ENCODE measurements at places on chromosomes 7 and 10.

GRCh38 chr7:90706072-90706716, 110.1 kb downstream of the CDK14 start:
- no peak for DNase-seq

DNA sequence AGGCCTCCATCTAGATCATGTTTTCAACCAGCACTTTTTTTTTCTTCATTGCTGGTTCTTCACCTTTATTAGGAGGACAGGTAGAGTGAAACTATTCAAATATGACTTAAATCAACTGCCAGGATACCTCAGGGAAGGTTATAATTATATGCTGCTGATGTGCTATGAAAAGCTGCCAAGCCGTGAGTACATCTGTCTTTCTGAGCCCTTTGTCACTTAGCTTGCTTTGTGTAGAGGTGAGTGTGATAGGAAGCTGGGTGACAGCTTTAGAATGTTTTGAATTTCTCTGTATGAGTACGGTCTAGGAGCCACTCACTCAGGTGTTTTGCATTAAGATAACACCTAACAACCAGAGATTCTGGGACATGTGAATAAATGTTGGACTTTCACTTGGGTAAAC, 365.2 kb downstream of the OTUD1 start:
- no peak for DNase-seq

DNA sequence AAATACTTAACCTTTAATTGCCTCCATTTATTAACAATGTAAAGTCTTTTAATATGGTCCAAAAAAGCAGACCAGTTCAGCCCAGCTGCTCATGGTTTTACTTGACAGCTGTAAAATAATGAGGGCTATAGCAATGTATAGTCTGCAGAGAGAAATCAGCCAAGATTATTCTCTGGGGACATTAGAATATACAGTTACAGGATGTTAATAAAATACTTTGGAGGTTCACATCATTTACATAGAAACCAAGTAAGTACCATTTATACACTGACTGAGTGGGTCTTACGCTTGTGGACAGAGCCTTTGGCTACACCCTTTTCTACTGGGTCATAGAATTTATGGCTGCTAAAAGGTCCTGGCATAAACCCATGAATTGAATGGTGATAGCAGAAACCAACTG, 340.7 kb upstream of the CELF2 start:
- no peak for DNase-seq

DNA sequence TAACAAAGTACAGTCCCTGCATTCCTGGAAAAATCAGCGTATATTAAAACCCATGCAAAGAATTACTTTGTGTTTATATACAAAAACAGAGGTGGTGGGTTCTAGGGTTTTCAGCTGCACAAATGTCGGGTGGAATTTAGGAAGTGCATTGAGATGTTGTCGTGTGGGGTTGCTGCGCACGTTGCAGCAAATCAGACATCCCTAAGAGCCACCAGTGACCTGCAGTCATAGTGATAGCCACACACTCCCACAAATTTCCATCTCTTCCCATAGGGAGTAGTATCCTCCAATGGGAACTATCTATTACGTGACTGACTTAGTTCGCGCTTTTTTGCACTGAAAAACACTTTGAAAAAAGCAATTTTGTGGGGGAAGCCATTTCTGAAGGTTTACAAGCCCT, 375.2 kb upstream of the GALNT17 start:
- no peak for DNase-seq

DNA sequence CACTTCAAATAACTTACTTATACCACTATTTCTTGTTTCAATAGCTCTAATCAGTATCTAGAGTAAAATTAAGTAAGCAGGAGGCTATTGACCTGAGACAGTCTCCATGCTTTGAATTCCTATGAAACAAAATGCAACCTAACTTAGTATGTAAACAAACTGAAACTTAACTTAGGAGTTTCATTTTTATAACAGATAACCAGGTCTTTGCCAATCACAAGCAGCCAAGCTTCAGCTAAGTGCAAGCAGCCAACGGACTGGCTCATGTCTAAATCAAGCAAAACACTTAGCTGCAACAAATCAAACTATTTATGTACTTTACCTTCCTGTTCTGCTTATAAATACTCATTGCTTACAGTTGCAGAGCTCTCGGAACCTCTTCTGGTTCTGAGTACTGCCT, 4.4 kb upstream of the GSTK1 start:
- DNase-seq = no peak

DNA sequence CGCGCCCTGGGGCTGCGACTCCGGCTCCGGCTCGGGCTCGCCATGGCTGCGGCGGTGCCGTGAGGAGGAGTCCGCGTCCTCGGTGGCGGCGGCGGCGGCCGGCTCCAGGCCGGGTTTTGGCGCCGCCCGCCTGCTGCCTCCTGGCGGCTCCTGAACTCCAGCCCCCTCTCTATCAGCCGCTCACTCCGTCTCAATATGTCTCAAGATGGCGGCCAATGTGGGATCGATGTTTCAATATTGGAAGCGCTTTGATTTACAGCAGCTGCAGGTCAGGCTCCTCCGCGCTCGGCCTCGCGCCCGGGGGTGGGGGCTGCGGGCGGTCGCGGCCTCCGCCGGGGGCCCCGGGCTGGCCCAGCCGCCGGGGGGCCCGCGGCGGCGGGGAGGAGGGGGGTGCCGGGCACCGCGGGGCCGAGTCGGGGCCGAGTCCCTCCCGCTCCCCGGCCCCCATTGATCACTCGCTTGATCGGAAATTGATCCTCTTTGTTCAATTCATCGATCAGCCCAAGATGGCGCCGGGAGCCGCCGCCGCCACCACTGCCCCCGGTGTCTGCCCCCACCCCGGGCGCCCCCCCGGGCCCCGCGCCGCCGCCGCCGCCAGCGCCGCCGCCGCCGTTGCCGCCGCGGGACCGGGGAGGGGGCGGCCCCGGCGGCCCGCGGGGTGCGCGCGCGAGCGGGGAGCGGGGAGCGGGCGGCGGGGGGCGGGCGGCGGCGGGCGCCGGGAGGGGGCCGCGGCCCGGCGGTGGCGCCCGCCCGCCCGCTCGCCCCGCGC, 1.4 kb upstream of the CUX1 start:
- DNase-seq = peak; percentile 59

GRCh38 chr7:116938678-116939077, 14.6 kb upstream of the ST7 start:
- no peak for DNase-seq

GRCh38 chr10:59595593-59595992, 114.1 kb downstream of the SLC16A9 start:
- no peak for DNase-seq

GRCh38 chr7:149021725-149022062, 6.6 kb downstream of the PDIA4 start:
- no peak for DNase-seq

- no peak for DNase-seq
These were observed 2.5 kb downstream of the SH3PXD2A start for GRCh38 chr10:103852856-103853255.

DNA sequence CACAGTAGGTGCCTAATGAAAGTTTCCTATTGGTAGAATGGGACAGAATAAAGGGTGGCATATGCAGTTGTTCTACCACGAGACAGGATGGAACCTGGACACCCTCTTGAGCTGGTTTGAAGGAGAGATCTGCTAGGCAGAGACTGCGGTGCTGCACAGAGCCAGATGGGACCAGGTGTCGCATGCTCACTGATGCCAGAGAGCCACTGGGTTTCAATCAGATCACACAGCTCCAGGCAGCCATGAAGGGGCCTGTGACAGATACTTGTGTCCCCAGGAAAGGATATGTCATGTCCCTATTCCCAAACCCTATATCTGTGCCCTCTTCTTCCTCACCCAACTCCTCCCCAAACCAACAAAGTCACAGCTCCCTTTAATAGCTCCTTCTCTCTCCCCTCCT, 235.7 kb downstream of the PRPF18 start:
- no peak for DNase-seq

- DNase-seq = no peak
These were observed 60.4 kb downstream of the INPP5F start for GRCh38 chr10:119786117-119786769.

DNA sequence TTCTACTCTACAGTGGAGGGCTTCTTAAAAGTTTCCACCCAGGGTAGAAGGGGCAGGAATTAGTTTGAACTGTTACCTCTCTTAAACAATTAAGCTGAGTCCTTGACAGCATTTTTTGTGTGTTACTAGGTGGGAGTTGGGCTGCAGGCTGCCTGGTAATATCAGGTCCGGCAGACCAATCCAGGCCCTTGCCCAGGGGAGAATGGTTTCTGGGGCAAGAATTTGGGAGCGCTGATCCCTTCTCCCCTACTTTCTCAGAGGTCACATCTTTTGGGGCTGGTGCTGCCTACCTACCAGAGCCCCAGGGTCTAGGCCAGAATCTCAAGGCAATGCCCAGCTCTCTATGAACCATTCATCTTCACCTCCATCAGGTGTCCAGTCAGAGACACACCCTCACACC, 1.6 kb downstream of the PPRC1 start:
- no peak for DNase-seq

GRCh38 chr7:8282871-8283270, 20.9 kb upstream of the ICA1 start:
- no peak for DNase-seq

- no peak for DNase-seq
These were observed 436.2 kb upstream of the GALNT17 start for GRCh38 chr7:70695795-70696083.

GRCh38 chr7:66380272-66380888, 175.2 kb downstream of the TPST1 start:
- DNase-seq = no peak

DNA sequence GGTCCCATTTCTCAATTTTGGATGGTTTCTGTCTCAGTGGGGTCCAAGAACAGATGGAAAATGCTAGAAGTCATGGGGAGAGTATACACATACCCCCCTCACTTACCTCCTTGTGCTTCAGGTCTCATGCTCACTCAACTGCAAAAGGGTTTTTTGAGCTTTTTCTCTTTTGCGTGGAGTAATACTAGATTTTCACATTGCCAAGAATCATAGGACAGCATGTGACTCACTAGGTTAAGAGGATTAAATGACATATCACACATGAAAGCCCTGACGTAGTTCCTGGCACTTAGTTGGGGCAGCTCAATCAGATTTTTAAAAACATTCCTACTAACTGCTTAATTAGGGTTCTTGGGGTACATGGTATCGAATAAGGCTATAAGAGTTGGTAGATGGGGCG, 4.5 kb downstream of the PI4K2A start:
- DNase-seq = no peak

DNA sequence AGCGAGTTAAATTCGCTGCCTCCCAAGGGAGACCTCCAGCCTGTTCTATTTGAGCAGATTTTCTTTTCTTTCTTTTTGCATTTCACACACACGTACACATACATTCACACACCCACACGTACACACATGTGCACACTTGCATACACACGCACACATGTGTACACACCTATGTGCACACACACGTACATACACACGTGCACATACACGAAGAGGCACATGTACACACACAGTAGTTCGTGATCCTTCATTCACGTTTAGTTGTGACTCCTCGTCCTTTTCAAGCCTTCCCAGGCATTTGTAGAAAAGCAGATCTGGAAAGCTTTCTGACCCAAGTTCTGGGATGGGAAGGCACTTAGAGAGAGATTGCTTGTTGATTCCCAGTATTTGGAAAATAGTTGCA, 290.8 kb upstream of the COBL start:
- no peak for DNase-seq

DNA sequence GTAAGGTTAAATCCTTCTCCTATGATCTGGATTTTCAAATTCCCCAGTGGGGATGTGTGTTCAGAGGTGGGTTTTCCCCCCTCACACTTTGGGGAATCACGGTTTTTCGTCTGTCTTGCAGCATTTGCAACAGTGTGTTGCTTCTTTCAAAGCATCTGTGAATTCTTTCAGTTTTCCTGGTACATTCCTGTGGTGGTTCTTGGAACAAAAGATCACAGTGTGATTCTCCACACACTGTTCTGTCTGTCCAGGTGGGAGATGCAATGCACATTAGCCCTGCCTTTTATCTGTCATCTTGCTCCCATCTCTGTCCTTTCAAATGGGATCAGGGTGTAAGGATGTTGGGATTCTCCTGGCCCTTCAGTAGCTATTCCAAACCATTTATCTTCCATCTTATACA, 11.8 kb downstream of the AGK start:
- no peak for DNase-seq

GRCh38 chr7:116653204-116653603, 18.8 kb upstream of the MET start:
- no peak for DNase-seq

DNA sequence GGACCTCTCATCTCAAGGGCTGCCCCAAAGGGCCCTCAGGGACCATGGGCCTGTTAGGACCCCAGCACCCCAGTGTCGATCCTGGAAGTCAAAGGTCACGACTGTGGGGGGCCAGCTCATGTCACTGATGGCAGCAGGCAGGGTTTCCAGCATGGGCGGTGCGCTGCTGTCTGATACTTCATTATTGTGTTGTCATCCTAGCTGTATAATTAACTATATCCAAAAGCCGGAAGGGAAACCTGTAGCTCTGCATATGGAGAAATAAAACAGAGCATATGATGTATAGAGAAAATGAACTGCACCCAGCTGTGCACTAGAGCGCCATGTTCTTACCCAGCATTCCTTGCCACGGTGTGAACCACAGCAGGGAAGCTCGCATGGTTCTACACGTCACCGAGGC, 196.3 kb downstream of the EBF3 start:
- DNase-seq = no peak

DNA sequence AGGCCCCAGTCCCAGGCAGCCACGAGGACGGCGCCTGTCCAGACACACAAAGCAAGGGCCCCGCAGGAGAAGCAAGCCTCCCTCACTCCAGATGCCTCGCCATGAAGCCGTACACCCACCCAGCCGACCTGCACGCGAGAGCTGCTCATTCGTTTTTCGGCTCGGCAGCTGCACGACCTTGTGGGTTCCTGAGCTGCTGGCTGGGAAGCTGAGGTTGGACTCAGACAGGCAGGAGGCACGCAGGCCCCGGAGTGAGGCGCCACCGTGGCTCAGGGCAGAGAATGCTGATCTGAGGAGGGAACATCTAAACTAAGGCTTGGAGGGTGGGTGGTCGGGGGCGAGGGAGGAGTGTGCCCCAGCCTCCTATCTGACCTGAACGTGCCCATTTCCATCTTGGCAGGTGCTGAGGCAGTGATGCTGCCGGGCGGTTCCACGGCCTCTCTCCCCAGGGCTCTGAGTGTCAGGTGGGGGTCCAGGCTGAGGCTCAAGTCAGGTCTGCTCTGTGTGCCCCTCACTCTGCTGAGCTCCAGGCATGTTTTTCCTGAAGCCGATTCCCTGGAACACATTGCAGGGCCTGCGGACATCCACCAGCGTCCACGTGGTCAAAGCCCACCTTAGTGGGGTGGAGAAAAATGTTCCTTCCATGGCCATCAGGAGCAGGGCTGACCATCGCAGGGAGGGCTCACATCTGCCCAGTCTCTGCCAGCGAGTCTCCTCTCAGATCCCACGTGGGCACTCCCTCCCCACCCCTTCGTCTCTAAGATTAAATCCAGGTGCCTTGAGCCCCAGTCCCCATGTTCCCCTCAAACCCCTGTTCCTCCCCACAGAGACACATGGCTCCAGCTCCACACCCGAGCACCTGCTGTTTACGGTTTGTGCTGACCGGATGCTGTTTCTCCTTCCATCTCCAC, 28.1 kb upstream of the FAM20C start:
- DNase-seq = no peak

Data from stimulated activated CD8-positive, alpha-beta memory T cell treated with anti-CD3 and anti-CD28 coated beads, Interleukin-12 subunit alpha, Interleukin-12 subunit beta, amount 100 ng/mL, for 4 hours (primary cell).